ENCODE measurements at places on chromosomes 11 and 22.

- DNase-seq = no peak
Measured at GRCh38 chr22:39308614-39309363, 10.6 kb downstream of the RPL3 start.

DNA sequence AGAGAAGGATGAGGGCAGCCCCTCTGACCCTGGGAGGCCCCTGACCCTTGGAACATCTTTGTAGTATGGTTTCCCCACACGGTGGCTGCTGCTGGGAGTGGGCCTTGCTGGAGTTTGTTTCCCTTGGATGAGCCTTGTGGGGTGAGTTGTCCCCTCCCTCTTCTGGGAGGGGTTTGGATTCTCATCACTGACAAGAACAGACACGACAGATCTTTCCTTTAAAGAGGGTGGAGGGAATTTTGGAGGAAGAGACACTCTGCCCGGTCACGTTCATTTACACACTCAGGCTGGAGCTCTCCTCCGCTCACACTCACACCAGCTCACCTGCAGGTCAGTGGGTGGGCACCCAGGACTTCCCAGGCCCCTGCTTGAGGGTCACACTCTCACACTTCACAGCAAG lies 31.7 kb downstream of the POU2F3 start:
- no peak for DNase-seq

DNA sequence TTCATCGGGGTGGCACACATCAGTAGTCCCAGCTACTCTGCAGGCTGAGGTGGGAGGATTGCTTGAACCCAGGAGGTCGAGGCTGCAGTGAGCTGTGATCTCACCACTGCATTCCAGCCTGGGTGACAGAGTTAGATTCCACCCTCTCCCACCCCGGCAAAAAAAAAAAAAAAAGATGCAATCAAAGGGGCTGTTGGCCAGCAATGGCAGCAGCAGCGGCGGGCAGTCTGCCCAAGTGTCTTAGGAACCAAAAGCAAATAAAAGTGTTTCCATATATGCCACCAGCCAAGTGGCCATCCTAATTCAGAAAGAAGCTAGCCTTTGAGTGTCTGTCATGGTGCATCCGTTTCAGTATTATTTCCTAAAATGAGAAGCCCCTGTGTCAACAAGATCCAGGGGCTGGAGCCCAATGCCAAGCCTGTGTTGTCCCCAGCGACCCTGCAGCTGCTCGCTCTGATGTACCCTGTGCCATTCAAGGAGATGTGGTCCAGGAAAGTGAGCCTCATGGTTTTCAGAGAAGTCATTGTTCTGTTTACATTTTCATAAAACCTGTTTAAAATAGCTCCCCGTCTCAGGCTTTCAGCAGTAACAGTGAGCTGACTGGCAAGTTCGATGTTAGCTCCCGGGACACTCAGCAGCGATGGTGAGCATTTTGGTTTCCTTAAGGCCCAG lies 12.5 kb downstream of the CDPF1 start:
- no peak for DNase-seq

DNA sequence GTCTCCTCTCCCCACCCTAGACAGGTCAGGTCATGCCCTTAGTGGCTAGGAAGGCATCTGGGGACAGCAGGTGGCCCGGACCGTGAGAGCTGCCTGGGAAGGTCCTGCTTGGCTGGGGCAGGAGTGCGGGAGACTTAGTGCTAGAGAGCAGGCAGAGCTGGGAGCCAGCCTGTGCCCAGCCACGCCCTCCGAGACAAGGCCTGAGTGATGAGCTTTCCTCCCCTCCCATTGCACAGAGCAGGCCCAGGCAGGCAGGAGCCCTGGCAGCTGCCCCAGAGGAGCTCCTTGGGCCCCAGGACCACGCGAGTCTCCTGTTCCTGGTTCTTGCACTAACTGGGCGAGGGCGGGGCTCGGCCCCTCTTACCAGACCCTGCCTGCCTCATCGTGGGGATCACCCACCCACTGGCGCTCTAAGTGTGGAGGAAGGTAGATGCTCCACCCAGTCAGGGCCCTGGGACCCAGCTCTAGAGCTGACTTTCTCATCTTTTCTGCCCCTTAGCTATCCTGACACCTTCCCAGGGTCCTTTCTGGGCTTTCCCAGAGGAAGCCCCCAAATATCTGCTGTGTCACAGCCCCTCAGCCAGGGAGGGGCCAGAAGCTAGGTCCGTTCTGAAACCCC lies 44.9 kb downstream of the MACROD1 start:
- no peak for DNase-seq

- no peak for DNase-seq
Measured at GRCh38 chr11:81970886-81971285, 762.8 kb downstream of the FAM181B start.

GRCh38 chr22:22167791-22168189 lies 76.8 kb upstream of the VPREB1 start:
- no peak for DNase-seq

- no peak for DNase-seq
Measured at GRCh38 chr11:36818410-36818809, 220.4 kb upstream of the RAG2 start.
